ENCODE measurements at places on chromosomes 1 and 21. TPM values are rescaled to one million over a fixed set of nuclear protein-coding genes. Genes with fewer than 3 reads are reported as not detected.

MAP10 gene
- 0.54 TPM for total RNA-seq

DNA sequence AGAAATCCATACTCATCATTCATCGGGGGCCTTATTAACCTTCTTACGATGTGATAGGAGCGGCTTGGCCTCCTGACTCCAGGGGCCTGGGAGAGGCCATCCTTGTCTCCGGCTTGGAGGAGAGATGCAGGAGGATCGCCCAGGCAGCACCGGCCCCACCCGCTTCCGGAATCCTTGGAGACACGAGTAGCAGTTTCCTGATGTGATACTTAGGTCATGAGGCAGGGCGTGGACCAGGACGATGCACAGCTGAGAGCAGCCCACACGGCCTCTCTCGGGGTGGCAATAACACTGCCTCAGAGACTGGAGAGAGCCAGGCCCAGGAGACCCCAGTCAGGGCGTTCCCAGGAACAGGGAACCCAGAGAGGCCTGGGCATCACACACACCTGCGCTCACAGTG is 163.6 kb upstream of the ARHGEF16 start:
- no peaks in the 10 kb centered on the region for H3K36me3 ChIP-seq
- no peaks in the 10 kb centered on the region for H3K4me1 ChIP-seq
- H3K4me3 ChIP-seq = no peak overlapping the region
- no peaks in the 10 kb centered on the region for H3K27me3 ChIP-seq
- H3K27ac ChIP-seq = no peak overlapping the region
- DNase-seq = no peak

IRF6 gene
- 0.48 TPM for total RNA-seq

OPRD1 gene
- not detected for total RNA-seq

DNA sequence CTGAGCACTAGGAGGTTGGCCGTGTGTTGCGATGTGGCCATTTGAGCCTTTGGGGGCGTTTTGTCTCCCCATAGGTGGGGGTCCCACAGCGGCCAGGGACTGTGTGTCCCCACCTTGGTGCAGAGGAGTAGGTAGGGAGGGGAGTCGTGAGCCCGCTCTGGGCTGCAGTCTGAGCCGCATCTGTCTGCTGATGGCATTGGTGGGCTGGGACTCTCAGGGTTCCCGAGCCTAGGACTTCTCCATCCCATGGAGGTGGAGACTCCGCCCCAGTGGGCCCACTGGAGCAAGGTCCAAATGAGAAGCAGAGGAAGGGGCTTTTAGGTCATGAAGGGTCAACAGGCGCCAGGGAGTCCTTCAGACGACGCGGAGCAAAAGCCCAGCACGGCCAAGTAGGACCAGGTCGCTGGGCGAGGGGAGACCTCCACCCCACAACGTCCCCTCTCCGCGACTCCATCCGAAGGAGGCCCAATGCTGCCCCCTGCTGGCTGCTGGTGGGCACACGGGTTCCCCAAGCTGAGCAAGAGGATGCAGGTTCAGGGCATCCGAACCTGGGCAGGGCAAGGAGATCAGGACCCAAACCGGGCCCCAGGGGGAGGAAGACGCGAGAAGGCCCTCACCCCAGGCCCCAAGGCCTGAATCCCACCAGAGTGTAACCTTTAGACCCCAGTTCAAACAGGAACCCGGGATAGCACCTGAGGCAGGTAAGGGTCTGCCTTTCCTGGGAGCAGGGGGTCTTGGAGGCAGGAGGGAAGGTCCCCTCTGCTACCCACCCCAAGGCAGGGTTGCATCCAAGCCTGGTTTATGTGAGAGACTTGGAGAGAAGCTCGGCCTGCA is 14.9 kb downstream of the TTC34 start:
- peaks cover 3% of the 10 kb centered on the region for H3K36me3 ChIP-seq
- H3K4me3 ChIP-seq = no peak overlapping the region
- no peaks in the 10 kb centered on the region for H3K4me1 ChIP-seq
- no peak overlapping the region for H3K27ac ChIP-seq
- H3K27me3 ChIP-seq = peaks cover 28% of the 10 kb centered on the region
- DNase-seq = peak; percentile 80

DNA sequence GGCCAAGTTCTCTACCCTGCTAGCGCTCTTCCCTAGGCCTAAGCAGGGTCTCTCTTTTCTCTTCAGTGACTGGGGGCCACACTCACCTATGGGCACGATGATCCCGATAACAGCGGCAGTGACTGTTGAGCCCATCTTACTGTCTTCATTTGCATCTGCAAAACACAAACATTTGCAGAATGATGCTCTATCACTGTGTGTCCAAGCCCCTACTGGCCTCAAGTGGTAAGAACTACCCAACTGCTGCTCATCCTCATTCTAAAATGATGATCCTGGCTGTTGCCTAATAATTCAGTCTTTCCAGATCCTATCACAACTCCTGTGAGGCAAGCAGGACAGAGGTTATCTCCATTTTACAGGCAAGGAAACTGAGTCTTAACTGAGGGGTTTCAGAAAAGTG is 16.7 kb upstream of the MAGOH start:
- H3K27ac ChIP-seq = no peak overlapping the region
- no peaks in the 10 kb centered on the region for H3K4me1 ChIP-seq
- H3K36me3 ChIP-seq = peaks cover 57% of the 10 kb centered on the region

GRCh38 chr1:212785871-212786270 is 5.7 kb downstream of the NSL1 start:
- peak overlapping the region; percentile 15 for H3K27ac ChIP-seq
- H3K4me1 ChIP-seq = peaks cover 25% of the 10 kb centered on the region
- no peaks in the 10 kb centered on the region for H3K27me3 ChIP-seq

PRAMEF9 gene
- not detected for total RNA-seq

KIF26B gene
- total RNA-seq = not detected

- H3K36me3 ChIP-seq = no peaks in the 10 kb centered on the region
- H3K4me3 ChIP-seq = no peak overlapping the region
- H3K4me1 ChIP-seq = peaks cover 28% of the 10 kb centered on the region
- H3K27ac ChIP-seq = peak overlapping the region; percentile 2
Measured at GRCh38 chr1:41784531-41785274, 134.0 kb downstream of the HIVEP3 start.

BSND gene
- total RNA-seq = not detected

AKR7A3 gene
- 0.19 TPM for total RNA-seq

DNA sequence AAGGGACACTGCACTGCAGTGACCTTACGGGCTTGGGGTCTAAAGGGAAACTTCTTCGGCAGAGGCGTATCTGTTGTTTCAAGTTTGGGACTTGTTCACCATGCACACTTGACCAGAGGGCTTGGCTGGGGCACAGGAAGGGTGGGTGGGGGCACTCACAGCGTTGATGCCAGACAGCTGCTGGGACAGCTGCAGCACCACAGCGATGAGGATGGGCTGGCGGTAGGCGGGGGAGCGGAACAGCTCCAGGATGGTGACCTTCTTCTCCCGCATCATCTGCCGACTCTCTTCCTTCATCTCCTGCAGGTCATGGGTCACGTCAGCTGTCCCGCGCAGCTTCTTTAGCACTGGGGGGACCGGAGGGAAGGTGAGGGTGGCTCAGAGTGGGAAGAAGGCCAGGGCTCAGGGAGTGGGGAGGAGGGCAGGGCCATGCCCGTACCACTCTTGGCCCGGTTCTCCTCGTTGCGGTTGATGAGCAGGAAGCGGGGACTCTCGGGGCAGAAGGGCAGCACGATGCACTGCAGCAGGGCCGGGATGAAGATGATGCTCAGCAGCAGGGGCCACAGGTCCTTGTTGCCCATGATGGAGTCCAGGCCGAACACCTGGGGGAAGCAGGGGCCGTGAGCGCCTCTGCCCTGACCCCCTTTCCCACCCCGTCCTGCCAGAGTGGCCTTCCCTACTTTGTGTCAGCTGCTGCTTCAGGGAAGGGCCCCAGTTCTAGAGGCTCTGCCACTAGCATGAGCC is 29.1 kb downstream of the SLC2A1 start:
- no peak for DNase-seq
- peak overlapping the region; percentile 61 for H3K27ac ChIP-seq
- no peaks in the 10 kb centered on the region for H3K27me3 ChIP-seq
- H3K4me3 ChIP-seq = no peak overlapping the region
- H3K4me1 ChIP-seq = peaks cover 55% of the 10 kb centered on the region
- peaks cover 45% of the 10 kb centered on the region for H3K36me3 ChIP-seq

GRCh38 chr1:6601923-6602668 is 573 bp downstream of the KLHL21 start:
- peak overlapping the region; percentile 97 for H3K4me3 ChIP-seq
- H3K4me1 ChIP-seq = peaks cover 40% of the 10 kb centered on the region
- peak overlapping the region; percentile 95 for H3K27ac ChIP-seq
- no peaks in the 10 kb centered on the region for H3K27me3 ChIP-seq

OR2AK2 gene
- total RNA-seq = not detected

KIF2C gene
- total RNA-seq = 147 TPM

DNA sequence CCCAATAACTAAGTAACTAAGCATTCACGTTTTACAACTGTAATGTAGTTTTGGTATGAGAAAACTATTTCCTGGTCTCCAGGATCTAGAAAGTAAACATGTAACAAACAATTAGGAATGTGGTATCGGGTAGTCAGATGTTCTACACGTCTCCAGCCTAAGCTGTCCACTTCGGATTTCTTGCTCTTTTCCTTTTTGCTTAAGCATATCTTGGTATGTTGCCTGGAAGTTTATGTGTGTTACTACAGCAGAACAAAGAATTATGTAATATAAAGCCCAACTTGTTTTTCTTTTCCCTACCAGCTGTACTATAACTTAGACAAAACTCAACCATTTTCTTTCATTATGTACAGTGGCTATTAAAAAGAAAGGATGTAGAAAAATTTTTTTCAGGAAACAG is 20.4 kb upstream of the WARS2 start:
- peaks cover 69% of the 10 kb centered on the region for H3K36me3 ChIP-seq
- H3K4me1 ChIP-seq = peaks cover 1% of the 10 kb centered on the region
- DNase-seq = no peak
- no peak overlapping the region for H3K27ac ChIP-seq
- H3K27me3 ChIP-seq = no peaks in the 10 kb centered on the region

DNA sequence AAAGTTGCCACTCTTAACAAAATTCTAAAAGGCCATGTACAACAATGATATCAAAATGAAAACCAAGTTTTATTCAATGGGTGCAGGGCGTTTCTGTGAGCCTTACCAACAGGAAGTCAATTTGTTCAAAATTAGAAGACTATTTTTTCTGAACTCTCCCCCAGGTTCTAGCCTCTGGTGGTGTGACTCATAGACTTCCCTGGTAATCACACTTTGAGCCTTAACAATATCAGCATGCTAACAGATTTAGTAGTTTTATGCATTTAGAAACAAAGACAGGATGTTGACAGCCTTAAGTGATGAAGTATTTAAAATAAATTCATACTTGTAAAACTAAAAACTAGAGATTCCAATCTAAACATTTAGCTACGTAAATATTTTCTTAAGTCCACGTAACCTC is 88.4 kb downstream of the LRRC8C start:
- peak; percentile 43 for DNase-seq
- no peaks in the 10 kb centered on the region for H3K27me3 ChIP-seq
- H3K4me3 ChIP-seq = no peak overlapping the region

ANGPTL1 gene
- not detected for total RNA-seq

- H3K4me1 ChIP-seq = no peaks in the 10 kb centered on the region
- H3K4me3 ChIP-seq = no peak overlapping the region
- no peak overlapping the region for H3K27ac ChIP-seq
- H3K27me3 ChIP-seq = peaks cover 6% of the 10 kb centered on the region
Measured at GRCh38 chr1:240765732-240766363, 153.9 kb upstream of the GREM2 start.

DNA sequence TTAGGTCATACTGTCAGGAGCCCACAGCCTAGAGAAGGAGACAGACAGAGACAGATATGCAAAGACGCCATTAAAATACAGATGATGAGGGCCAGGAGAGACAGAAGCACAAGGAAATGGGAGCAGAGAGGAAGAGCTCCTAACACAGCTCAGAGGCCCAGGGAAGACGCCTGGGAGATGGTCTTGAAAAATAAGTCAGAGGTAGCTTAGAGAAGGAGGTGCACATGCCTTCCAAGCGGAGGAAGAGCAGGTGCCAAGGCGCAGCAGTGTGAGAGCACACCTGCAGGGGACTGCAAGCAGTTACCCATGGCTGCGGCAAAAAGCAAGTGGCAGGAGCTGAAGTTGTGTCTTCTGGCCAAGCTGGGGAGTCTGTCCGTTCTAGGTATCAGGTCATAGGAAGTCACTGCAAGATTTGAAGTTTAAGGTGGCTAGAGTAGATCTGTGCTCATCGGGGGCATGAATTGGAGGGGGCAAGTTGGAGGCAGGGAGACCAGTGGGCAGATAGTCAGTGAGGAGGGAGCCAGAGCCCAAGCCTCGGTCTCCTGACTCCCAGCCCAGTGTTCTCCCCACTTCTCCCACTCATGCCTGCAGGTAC is 1.3 kb upstream of the TRABD2B start:
- H3K27ac ChIP-seq = no peak overlapping the region
- DNase-seq = no peak
- no peaks in the 10 kb centered on the region for H3K36me3 ChIP-seq
- peaks cover 48% of the 10 kb centered on the region for H3K27me3 ChIP-seq
- H3K4me1 ChIP-seq = peaks cover 4% of the 10 kb centered on the region
- no peak overlapping the region for H3K4me3 ChIP-seq

GRCh38 chr1:227712648-227713047 is 22.5 kb downstream of the JMJD4 start:
- H3K27me3 ChIP-seq = no peaks in the 10 kb centered on the region
- peaks cover 6% of the 10 kb centered on the region for H3K4me1 ChIP-seq
- no peak overlapping the region for H3K4me3 ChIP-seq
- no peaks in the 10 kb centered on the region for H3K36me3 ChIP-seq
- H3K27ac ChIP-seq = no peak overlapping the region

DISP3 gene
- 0.07 TPM for total RNA-seq

- peaks cover 40% of the 10 kb centered on the region for H3K36me3 ChIP-seq
- no peak overlapping the region for H3K4me3 ChIP-seq
- DNase-seq = no peak
- no peaks in the 10 kb centered on the region for H3K27me3 ChIP-seq
Measured at GRCh38 chr1:176136891-176137290, 70.2 kb downstream of the COP1 start.

GRCh38 chr21:16708101-16708835 is 804.6 kb upstream of the CXADR start:
- H3K27ac ChIP-seq = no peak overlapping the region
- H3K4me3 ChIP-seq = no peak overlapping the region
- DNase-seq = no peak

DMRTA2 gene
- 0.07 TPM for total RNA-seq

DNA sequence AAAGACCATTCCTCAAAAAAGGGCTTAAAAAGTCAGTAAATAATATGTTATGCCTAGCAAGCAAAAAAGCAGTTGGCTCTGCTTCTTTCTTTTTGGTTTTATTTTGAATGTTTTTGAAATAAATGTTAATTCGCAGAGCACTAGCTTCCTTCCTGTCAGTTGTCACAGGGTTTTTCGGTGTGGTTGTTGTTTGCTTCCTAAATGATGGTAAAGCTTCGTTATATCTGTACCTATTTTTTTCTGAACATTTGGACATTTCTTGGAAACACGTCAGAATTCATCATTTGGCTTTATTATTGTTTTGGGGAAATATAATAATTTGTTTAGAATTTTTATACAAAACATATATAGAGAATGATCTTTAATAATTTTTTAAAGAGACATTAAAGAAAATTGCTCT is 351.9 kb upstream of the SGIP1 start:
- no peak overlapping the region for H3K4me3 ChIP-seq
- H3K27me3 ChIP-seq = no peaks in the 10 kb centered on the region
- no peaks in the 10 kb centered on the region for H3K36me3 ChIP-seq
- peaks cover 33% of the 10 kb centered on the region for H3K4me1 ChIP-seq
- DNase-seq = peak; percentile 18
- H3K27ac ChIP-seq = no peak overlapping the region

OLFM3 gene
- not detected for total RNA-seq

CYP4B1 gene
- total RNA-seq = not detected

Measured in activated naive CD4-positive, alpha-beta T cell treated with anti-CD3 and anti-CD28 coated beads for 36 hours (primary cell).